ENCODE measurements at places on chromosomes 7 and 10.

- no peak for DNase-seq
Measured at GRCh38 chr7:151426441-151426903, 13.5 kb downstream of the CRYGN start.

- DNase-seq = no peak
Measured at GRCh38 chr7:31134246-31135188, 82.4 kb downstream of the ADCYAP1R1 start.

GRCh38 chr7:32215697-32216096 is 145.5 kb upstream of the PDE1C start:
- no peak for DNase-seq

GRCh38 chr10:118403967-118404366 is 61.8 kb upstream of the FAM204A start:
- no peak for DNase-seq

GRCh38 chr10:88281592-88282347 is 301.3 kb downstream of the RNLS start:
- no peak for DNase-seq

GRCh38 chr10:104612571-104613205 is 28.4 kb upstream of the SORCS3 start:
- no peak for DNase-seq

DNA sequence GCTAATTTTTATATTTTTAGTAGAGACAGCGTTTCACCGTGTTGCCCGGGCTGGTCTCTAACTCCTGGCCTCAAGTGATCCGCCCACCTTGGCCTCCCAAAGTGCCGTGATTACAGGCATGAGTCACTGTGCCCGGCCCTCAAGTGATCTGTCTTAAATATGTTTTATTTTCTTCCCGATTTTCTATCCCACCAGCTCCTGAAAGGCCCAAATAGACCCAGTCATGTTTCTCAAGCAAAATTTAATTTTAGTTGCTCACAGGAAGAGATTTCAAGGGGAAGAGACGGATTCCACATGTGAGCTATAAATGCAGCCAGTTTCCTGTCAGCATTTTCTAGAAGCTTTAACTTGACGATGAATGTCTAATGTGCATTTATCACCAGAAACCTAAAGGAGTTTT is 12.0 kb downstream of the DENND10 start:
- DNase-seq = no peak

GRCh38 chr7:138449580-138449979 is 10.5 kb upstream of the TRIM24 start:
- no peak for DNase-seq

GRCh38 chr10:28677888-28678686 is 766 bp downstream of the BAMBI start:
- DNase-seq = no peak

GRCh38 chr7:39577229-39577874 is 11.1 kb downstream of the YAE1 start:
- no peak for DNase-seq

DNA sequence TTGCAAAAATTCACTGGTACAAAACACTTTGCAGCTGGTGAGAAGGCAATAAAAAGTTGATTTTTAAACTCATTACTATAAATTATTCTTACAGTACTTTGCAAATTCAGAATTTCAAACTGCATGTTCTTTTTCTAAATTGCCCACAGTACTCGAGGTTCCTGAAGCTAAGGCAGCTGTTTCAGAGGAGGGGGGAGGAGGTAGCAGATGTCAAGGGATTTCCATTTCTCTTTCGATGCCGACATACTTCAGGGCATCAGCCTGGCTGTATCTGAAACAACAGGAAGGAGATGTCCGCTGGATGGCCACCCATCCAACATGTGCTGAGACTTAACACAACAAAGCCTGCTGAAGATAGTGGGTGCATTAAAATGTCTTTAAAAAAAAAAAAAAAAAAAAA is 76.7 kb downstream of the EZH2 start:
- DNase-seq = no peak

DNA sequence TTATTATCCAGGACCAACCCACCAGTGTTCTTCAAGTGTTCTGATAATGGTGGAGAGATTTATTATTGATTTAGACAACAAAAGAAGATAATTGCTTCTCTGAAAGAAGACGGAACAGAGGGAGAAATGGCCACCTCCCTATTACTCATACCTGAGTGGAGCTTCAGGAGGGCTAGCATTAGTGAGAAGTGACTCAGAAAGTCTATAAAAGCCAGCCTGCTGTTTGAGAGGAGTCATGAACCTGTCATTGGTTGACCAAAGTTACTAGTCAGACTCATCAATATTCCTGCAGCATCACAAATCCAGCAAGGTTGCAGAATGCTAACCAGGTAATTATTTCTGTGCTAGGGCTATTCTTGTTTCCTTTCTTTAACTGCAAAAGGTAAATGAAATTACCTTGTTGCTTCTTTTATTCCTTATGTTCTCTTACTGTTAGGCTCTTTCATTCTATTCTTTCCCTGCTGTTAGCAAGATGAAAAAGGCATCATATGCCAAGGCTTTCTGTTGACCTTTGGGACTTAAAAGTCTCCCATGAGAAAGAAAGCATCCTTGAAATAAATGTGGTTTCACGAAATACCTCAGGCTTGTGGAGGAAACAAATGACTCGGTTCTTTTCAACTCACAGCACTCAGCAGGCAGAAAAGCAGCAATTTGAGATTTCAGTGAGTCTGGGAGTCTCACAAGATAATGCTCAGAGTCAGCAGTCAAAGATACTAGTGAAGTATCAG is 256.4 kb upstream of the PHYHIPL start:
- DNase-seq = no peak

GRCh38 chr10:16491933-16492332 is 29.7 kb downstream of the C1QL3 start:
- no peak for DNase-seq

- DNase-seq = no peak
Measured at GRCh38 chr10:119546009-119546408, 3.5 kb upstream of the RGS10 start.

DNA sequence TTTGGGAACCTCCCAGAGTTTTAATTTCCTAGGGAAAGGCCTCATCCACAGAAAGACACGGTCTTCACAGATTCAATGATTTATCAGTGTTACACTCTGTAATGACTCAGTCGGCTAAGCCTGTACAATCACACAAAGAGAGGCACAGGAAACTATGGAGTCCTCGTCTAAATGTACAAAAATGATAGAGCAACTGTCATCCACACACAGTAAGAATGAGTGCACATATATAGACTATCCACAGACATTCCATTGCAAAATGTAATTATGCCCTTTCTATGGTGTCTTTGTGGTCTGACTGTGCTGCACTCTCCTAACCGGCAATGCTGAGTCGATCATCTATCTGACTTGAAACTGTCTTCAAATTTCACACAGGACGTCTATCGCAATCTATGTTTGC is 3.5 kb upstream of the NAMPT start:
- DNase-seq = no peak

GRCh38 chr10:24435374-24435773 is 226.4 kb downstream of the KIAA1217 start:
- DNase-seq = no peak

GRCh38 chr7:157923903-157924630 is 587.3 kb downstream of the DNAJB6 start:
- peak; percentile 59 for DNase-seq

DNA sequence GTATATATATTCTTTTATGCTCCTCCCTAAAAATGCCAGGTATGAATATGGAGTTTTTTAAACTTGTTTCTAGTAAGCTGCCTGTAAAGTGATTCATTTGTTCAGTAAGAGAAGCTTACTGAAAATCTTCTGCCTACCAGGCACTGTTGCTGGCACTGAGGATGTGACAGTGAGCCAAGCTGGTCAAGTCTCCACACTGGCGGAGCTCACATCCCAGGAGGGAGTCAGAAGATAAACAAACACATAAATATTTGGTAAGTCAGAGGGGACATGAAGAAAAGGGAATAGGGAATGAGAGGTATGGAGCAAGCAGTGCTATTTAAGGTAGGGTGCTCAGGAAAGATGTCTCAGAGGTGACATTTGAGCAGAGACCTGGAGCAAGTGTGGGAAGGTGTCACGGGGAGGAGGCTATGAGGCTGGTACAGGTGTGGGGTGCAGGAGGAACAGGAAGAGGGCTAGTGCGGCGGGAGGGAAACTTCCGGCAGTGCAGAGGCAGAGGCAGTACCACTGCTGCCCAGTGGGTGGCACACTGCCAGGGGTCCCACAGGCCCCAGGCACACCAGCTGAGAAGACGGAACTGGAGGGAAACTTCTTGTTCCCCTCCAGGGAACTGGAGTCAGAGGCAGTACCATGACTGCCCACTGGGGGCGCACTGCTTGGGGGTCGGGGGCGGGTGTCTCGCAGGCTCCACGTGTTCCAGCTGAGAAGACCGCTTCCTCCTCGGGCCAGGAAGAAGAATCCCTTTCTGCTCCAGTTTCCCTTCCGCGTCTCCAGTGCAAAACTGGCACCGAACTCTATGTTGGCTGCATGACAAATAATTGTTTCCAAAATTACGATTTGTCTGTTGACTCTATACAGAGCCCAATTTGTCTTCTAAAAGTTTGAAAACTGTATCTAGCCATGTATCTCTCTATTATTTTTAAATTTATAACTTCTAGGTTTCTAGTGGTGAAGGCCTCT is 161.0 kb downstream of the TEX36 start:
- no peak for DNase-seq

- no peak for DNase-seq
Measured at GRCh38 chr10:122558452-122558851, 2.1 kb upstream of the DMBT1 start.

DNA sequence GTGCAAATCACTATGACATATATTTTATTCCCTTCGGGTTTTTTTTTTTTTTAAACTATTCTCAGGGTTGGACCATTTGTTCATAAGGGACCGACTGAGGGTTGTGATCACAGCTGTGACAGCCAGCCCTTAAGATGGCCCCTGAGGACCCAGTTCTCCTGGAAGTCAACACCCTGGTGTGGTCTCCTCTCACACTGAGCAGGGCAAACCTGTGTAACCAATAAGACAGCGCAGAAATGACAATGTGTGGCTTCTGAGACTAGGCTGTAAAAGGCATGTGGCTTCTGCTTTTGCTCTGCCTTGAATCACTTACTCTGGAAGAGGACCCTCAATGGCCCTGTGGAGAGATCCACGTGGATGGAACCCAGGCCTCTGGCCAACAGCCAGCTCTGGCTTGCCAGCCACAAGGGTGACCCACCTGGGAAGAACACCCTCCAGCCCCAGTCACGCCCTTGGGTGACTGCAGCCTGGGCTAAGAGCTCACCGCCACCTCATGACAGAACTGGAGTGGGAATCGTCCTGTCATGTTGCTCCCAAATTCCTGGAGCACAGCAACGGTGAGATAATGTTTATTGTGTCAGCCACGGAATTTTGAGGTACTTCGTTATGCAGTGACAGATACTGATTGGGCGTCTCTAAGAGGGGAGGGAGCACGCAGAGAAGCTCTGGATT is 127.1 kb downstream of the CLEC2L start:
- DNase-seq = no peak

- no peak for DNase-seq
Measured at GRCh38 chr7:16918288-16918895, 36.6 kb upstream of the AGR3 start.

GRCh38 chr7:44097064-44097932 is 6.8 kb upstream of the AEBP1 start:
- no peak for DNase-seq

DNA sequence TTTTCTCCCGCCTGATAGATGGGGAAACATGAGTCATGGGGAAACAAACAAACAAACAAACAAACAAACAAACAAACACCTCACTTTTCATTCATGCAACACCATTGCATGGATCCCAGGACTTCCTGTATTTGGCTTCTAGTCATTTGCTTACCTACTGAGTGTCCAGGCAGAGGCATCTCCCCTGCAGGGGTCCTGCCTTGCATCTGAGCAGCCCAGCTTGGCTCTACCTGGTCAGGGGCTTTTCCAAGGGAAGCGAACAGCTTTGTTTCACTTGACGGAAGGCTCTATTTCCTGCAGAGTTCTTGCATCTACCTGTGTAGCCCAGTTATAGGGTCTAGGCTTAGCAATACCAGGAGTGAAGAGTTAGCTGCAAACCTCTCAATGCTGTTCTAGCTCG is 374.2 kb downstream of the GATA3 start:
- no peak for DNase-seq

DNA sequence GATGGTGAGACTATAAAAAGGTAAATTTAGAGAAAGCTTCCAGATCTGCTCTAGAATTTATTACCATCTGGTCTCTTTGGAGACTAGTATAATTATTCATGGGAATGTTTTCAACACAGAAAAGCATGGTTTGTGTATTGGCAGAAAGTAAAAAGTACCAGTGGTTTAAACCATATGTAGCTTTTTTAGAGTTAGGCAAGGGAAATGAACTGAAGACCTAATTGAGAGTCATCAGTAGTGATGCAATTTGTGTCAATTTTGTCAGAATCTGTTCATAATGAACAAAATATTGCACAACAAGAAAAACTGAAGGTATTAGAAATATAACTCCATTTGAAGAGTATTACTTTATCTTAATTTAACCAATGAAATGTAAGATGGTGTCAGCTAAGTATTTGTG is 181.4 kb downstream of the ADK start:
- no peak for DNase-seq

DNA sequence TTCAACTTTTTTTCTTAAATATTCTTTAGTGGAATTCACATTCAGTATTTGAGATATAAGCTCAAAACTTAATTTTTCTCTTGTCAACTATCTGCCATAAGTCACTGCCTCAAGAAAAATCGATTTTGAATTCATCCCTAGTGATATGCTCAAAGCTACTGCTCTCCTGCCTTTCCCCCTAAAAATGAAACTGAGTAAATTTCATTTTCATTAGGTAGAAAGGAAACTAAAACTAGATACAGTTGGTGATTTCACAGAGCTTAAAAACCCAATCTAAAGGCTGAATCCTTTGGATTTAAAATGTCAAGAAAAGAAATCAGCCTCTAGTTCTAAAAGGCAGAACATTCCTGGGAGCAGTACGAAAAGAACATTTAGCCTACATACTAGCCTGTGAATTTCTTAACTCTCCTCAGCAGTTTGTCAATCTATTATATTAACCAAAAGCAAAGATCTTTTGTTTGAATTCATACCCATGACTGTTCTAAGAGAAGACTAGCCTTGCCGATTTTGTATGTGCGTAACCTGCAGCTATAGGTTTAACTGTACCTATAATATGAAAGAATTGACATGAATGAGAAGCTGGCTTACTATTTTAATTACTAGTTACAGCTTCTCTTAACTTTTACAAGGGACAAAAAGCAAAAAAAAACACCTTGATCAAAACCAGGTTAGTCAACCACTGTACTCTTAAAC is 4.9 kb upstream of the FAM53B start:
- DNase-seq = no peak

GRCh38 chr10:46293832-46294640 is 7.2 kb downstream of the ANTXRL start:
- DNase-seq = no peak

- no peak for DNase-seq
Measured at GRCh38 chr7:121085922-121086321, 97.4 kb downstream of the CPED1 start.

GRCh38 chr7:14835384-14835783 is 67.2 kb downstream of the DGKB start:
- DNase-seq = no peak

DNA sequence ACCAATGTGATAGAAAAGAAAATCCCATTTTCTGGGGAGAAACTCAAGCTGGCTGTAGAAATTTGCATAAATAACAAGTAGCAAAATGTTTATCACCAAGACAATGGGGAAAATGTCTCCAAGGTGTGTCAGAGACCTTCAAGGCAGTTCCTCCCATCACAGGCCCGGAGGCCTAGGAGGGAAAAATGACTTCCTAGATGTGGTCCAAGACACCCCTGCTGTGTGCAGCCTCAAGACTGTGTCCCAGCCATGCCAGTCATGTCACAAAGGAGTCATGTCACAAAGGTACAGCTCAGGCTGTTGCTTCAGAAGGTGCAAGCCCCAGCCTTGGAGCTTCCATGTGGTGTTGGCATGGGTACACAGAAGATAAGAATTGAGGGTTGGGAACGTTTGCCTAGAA is 33.7 kb upstream of the THSD7A start:
- DNase-seq = no peak

Data from chondrocyte (in vitro differentiated cells).